ENCODE measurements at places on chromosomes 6 and 20. TPM values are rescaled to one million over a fixed set of nuclear protein-coding genes. Genes with fewer than 3 reads are reported as not detected.

- H3K4me1 ChIP-seq: no peaks in the 10 kb centered on the region
- H3K36me3 ChIP-seq: no peaks in the 10 kb centered on the region
- no peak overlapping the region for H3K27ac ChIP-seq
Observed at GRCh38 chr20:44097521-44098255, 89.3 kb downstream of the JPH2 start.

- H3K27ac ChIP-seq: no peak overlapping the region
- H3K27me3 ChIP-seq: no peaks in the 10 kb centered on the region
- H3K36me3 ChIP-seq: no peaks in the 10 kb centered on the region
- H3K4me3 ChIP-seq: no peak overlapping the region
- no peak for DNase-seq
Observed at GRCh38 chr6:116431964-116432595, 29.1 kb upstream of the CALHM6 start.

DNA sequence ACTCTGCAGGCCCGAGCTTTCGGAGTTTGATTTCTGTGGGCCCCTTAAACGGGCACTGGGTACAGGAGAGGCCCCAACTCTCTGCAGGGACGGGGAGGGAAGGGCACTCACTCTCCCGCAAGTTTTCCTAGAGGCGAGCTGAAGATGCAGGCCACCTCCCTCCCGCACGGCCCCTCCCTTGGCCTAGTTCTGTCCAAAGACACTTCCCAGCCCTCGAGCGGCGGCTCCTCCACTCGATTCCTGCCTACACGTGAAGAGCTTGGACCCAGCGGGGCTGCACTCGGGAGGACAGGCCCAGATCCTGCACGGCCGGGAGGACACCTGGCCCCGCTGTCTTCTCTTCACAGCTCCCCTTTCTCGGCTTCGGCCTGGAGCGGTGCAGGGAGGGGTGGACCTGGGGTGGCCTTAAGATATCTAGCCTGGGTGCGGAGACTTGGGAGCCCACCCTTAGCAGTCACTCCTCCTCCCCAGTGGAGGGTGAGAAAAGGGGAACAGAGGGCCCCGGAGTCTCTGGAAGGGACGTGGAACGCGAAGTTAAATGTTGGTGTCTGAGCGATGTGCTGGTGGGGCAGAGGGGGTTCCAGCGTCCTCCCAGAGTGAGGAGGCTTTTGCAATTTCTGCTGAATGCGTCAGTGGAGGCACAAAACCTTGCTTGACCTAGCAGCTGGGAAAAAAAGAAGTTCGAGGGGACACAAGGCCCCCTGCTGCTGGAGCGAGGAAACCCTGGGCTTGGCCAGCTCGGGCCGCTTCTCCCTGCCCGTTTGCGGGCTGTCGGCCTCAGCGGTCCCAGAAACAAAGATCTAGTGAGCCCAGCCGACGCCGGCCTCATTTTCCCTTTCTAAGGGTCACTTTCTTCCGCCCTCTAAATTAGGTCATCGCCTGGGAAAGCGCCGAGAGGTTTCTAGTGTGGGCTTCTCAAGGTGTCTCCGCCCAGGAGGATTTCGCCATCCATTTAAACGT, 4.9 kb downstream of the OLIG3 start:
- no peaks in the 10 kb centered on the region for H3K4me1 ChIP-seq
- H3K36me3 ChIP-seq: no peaks in the 10 kb centered on the region
- DNase-seq: no peak
- H3K27ac ChIP-seq: no peak overlapping the region
- H3K4me3 ChIP-seq: no peak overlapping the region

GRCh38 chr20:56788041-56788670, 159.1 kb downstream of the TFAP2C start:
- DNase-seq: no peak
- H3K4me1 ChIP-seq: no peaks in the 10 kb centered on the region
- no peaks in the 10 kb centered on the region for H3K27me3 ChIP-seq
- H3K27ac ChIP-seq: peak overlapping the region; percentile 36

GRCh38 chr6:48036316-48036715, 74.7 kb downstream of the PTCHD4 start:
- no peak overlapping the region for H3K27ac ChIP-seq
- DNase-seq: no peak
- no peaks in the 10 kb centered on the region for H3K27me3 ChIP-seq
- H3K4me3 ChIP-seq: no peak overlapping the region
- H3K4me1 ChIP-seq: no peaks in the 10 kb centered on the region
- no peaks in the 10 kb centered on the region for H3K36me3 ChIP-seq

Gene PI16
- total RNA-seq: 1.2 TPM

Gene DHX35
- 16.3 TPM for total RNA-seq

GRCh38 chr20:3420211-3420707, 12.8 kb upstream of the DNAAF9 start:
- no peaks in the 10 kb centered on the region for H3K36me3 ChIP-seq
- no peak overlapping the region for H3K4me3 ChIP-seq
- H3K4me1 ChIP-seq: no peaks in the 10 kb centered on the region
- DNase-seq: peak; percentile 28
- no peaks in the 10 kb centered on the region for H3K27me3 ChIP-seq
- no peak overlapping the region for H3K27ac ChIP-seq
